ENCODE measurements at places on chromosomes 16 and 17.

- no peak for DNase-seq
Observed at GRCh38 chr16:70702624-70703023, 16.8 kb upstream of the MTSS2 start.

DNA sequence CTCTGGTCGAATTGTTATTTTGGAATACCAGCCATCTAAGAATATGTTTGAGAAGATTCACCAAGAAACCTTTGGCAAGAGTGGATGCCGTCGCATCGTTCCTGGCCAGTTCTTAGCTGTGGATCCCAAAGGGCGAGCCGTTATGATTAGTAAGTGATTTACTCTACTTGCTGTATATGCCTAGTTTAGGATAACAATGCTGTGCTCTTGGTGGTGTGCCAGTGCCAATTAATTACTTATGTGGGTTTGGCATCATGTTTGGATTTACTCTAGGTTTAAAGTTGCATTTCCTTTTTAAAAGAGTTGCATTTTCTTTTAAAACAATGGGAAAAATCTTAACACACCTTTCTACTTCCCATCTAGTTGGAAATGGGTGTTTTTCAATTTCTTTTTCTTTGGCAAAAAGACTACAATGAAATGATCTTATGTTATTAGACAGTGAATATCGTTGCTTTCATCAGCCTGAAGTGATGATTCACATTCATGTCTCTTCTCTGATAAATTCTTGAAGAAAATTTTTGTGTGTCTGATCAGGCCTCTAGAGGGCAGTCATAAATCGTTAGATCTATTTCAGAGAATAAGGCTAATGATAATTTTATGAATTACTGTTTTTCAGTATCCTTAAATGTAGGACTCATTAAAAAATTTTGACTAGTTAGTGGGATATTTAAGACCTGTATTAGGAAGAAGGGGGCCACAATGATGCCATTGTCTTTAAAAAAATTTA lies 5.6 kb downstream of the SF3B3 start:
- peak; percentile 62 for DNase-seq

GRCh38 chr17:3773511-3773910 lies 27.5 kb downstream of the ITGAE start:
- no peak for DNase-seq

DNA sequence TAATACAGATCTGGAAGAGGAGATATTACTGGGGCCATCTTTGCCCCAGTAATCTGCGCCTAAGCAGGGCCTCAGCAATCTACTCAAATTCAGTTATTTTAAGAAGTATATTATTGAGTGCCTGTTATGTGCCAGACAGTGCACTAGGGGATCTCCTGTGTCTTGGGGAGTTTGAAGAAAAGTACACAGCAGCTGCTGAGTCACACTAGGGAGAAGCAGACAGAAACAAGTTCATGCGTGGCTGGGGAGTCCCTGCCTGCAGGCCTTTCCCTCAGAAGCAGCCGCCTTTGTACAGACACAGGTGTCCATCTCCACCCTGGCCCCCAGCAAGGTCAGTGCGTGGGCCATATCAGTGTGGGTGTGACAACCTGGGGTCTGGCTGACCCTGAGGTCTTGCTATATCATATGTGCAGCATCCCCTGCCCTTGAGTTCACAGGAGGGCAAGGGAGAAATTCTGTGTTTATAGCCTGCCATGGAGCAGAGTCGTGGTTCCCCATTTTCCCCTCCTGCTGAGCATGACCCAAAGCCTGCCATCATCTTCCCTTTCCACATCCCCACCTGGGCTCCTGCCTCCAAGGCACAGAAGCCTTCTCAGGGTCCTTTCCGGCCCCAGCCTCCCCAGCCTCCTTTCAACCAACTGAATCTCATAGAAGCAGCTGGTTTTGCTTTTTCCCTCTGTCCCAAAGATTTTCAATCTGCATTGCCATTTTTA lies 229.9 kb upstream of the SDK2 start:
- DNase-seq, result peak; percentile 62

- DNase-seq, result no peak
Observed at GRCh38 chr16:78216166-78216745, 116.8 kb downstream of the WWOX start.

GRCh38 chr16:21684199-21684598 lies 20.4 kb downstream of the OTOA start:
- no peak for DNase-seq

- DNase-seq, result peak; percentile 30
Observed at GRCh38 chr17:51860954-51861561, 297.5 kb downstream of the CA10 start.

DNA sequence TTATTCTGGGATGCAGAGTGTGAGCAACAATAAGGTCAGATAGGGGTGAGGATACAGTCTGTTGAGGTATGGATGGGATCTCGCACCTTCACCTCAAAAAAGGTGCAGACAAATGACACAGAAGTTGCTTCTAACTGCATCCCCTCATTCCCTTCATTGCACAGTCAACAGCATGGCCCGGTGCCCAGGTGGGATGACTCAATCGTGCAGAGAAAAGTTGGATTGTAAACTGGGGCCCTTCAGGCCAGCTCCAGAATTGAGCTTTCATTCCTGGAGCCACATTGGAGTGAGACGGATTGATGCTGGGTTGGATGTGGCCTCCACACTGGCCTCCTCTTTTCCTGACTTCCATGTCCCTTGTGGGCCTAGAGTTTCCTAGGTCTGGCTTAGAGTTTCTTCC lies 977.4 kb downstream of the KCNJ18 start:
- no peak for DNase-seq

Measured in inflammatory macrophage treated with lipopolysaccharide for 4 hours (primary cell).